ENCODE measurements at places on chromosomes 1 and 21.

DNA sequence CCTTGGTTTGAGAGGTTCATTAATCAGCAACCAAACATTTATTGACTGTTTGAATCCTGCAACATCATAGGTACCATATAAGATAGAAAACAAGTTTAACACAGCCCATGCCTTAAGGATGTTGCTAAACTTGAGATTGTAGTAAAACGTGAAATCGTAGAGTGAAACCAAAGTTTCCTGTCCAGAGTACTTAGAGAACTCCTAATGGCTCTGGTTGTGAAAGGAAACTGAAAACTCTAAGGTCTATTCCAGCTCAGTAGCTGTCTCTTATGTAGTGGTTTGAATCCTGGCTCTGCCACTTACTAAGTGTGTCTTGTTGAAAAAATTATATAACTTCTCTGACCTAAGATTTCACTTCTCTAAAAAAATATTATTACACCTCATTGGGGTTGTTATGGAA, 310.9 kb downstream of the NTNG1 start:
- DNase-seq: no peak

DNA sequence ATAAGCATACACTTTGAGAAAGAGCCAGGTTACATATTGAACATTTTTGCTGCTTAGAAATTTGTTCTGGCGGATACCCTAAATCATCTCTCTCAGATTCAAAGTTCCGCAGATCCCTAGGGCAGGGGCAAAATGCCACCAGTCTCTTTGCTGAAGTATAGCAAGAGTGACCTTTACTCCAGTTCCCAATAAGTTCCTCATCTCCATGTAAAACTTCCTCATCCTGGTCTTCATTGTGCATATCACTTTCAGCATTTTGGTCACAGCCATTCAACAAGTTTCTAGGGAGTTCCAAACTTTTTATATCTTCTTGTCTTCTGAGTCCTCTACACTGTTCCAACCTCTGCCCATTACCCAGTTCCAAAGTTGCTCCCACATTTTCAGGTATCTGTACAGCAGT, 23.3 kb upstream of the LYPD8 start:
- DNase-seq: no peak

DNA sequence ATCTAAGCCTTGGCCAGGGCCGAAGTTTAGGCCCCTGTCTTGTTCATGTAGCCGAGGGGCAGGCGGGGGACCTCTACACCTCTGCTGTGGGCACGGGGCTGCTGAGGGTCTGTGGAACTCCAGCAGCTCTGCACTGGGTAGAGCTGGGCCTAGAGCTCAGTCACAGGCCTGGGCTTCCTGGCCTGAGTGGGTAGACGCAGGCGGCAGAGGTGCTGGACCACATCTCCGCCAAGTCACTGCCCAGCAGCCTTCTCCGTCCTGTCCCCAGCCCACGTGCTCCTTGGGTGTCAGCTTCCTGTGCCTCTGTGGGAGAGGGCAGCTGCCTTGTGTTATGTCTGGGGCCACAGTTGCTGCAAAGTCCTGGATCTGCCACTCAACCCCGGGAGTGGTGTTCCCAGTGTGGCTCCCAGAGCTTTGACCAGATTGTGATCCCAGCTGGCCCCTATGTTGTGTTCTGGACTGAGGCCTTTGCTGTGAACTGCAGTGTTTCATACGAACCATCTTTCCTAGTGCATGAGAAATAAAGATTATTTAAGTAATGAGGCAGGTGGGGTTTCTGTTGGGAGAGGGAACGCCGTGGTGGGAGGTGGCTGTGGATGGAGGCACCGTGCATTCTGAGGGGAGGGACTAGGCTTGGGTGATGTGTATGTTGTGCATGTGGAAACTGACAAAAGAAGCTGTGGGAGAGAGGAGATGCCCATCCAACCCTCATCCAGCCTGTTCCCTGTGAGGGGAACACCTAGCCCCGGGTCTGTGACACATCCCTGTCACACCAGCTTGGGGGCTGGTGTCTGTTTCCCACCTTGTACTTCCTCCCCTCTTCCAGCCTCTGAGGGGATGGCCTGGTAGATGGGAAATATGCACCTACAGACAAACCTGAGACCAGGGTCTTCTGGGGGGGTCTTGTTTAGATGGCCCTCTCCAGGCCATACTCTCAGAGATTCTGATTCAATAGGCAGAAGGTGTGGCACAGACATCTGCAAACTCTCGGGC, 12.2 kb downstream of the AMPD2 start:
- no peak for DNase-seq

- DNase-seq: peak; percentile 10
Measured at GRCh38 chr1:187226396-187226795, 397.6 kb downstream of the PLA2G4A start.

DNA sequence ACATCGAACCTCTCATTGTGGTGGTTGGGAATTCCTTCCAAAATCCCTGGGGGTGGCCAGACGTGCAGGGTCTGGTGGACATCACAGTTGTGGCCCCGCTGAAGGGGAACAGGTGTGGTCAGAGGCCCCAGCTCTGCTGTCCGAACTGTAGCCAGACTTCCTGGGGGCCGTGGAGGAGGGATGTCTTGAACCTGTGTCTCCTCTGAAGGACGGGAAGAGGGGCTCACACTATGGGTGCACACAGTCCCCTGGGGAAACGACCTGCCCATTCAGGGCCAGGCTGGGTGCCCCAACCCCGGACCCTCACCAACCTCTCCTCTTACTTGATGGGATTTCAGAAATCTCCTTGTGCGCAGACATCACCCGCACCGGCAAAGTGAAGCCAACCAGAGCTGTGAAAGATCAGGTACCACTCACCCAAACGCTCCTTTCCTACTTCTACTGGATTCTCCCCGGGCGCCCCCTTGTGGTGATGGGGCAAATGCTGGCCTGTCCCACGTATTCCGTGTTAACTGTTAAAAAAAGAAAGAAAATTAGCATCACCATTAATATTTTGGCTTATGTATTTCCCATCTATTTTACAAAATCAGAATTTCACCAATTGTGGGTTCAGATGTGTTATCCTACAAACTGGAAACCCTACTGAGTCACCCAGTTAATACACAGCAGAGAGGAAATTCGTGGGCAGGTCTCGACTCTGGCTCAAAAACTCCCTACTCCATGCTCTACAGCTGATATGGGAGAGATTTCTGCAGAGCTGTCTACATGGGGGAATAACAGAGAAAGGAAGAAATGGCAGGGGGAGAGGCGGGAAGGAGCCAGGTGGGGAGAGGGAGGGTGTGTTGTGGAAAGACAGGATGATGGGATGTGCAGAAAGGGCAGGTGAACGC, 28.1 kb downstream of the PADI4 start:
- no peak for DNase-seq

DNA sequence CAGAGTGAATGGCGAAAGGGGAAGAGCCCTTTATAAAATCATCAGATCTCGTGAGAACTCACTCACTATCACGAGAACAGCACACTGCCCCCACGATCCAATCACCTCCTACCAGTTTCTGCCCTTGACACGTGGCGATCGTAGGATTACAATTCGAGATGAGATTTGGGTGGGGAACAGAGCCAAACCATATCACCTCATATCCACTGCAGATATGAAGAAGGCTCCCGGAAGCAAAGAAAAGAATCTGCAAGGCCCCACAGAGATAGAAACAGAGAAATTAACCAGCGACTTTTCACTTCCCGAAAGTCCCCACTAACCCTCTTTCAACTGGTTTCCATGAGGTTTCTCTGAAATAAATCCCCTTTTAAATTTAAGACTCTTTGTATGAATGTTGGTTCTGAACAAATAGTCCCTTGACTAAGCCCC, 86.2 kb upstream of the IRF2BP2 start:
- DNase-seq: no peak

DNA sequence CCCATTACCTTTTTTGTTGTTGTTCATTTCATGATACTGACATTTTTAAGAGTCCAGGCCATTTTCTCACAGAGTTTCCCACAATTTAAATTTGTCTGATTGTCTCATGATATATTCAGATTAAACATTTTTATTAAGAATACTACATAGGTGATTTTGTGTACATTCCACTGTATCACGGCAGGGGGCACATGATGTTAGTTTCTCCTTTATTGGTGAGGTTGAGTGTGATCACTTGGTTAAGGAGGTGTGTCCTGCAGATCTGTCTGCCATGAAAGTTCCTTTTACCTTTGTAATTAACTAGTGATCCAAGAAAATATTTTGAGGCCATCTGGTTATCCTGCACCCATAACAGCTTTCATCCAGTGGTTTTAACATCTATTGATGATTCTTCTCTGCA, 11.8 kb downstream of the RTCA start:
- DNase-seq: no peak

GRCh38 chr1:53700776-53701175, 38.2 kb downstream of the GLIS1 start:
- no peak for DNase-seq

- DNase-seq: no peak
Measured at GRCh38 chr1:201223852-201224665, 33.4 kb downstream of the IGFN1 start.

GRCh38 chr1:40939320-40940059, 40.0 kb upstream of the CTPS1 start:
- DNase-seq: no peak

DNA sequence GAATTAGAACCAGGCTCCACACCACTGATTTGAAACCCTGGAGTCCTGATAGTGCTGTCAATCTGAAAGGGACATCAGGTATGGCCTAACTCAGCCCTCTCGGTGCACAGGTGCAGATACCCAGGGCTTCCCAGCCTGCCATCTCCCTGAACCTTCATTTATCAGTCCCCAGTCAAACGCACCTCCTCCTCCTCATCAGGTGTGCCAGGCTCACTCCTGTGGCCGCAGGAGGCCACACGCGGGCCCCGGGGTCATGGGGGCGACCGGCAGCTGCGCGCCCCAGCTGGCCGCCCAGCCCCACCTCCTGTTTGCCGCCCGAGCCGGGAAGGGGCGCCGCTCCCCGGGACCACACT, 572 bp downstream of the FUCA1 start:
- DNase-seq: no peak

DNA sequence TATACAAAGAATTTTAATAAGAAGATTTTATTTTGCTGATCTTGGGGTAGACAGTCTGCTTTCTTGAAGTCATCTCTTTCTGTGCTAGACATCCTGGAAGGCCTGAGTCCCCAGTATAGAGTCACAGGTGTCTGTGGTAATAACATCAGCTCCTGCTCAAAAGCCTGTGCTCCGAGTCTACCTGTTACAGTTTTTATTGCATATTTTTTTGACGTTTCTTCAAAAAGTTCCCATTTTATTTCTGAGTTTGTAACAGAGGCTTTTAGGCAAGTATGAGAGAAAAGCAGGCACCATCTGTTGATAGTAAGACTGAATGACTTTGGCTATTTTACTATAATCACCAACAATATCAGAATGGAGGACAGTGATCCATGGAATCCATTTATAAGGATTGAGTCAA, 58.0 kb upstream of the WDR26 start:
- DNase-seq: no peak

- no peak for DNase-seq
Measured at GRCh38 chr1:37860346-37860666, 914 bp upstream of the MTF1 start.

- no peak for DNase-seq
Measured at GRCh38 chr1:115036814-115037507, 7.3 kb downstream of the TSHB start.

- DNase-seq: no peak
Measured at GRCh38 chr1:183235503-183235902, 49.4 kb downstream of the LAMC2 start.

DNA sequence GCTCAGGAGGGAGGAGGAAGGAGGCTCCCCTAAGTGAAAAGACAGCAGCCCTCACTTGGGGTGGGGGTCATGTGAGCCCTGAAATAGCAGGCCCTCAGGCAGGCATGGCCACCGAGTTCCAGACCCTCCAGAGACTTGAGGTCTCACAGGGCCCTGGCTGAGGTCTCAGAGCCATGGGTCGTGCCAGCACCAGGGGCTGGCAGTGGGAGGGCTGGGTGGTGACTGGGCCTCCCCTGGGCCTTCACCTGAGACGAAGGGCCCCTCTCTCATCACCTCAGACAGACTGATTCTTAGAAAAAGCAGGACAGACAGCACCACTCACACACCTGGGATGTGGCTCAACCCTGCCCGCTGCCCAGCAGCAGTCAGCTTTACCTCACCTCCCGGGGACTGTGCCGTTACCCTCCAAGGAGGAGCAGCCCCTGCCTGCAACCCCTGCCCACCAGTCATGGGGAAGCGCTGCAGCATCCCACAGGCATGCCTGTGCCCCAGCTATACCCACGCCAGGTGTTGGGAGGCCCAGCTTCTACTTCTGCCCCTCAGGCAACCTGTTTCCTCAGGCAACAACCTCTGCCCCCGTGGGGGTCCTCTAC, 42.6 kb upstream of the LRP8 start:
- no peak for DNase-seq

DNA sequence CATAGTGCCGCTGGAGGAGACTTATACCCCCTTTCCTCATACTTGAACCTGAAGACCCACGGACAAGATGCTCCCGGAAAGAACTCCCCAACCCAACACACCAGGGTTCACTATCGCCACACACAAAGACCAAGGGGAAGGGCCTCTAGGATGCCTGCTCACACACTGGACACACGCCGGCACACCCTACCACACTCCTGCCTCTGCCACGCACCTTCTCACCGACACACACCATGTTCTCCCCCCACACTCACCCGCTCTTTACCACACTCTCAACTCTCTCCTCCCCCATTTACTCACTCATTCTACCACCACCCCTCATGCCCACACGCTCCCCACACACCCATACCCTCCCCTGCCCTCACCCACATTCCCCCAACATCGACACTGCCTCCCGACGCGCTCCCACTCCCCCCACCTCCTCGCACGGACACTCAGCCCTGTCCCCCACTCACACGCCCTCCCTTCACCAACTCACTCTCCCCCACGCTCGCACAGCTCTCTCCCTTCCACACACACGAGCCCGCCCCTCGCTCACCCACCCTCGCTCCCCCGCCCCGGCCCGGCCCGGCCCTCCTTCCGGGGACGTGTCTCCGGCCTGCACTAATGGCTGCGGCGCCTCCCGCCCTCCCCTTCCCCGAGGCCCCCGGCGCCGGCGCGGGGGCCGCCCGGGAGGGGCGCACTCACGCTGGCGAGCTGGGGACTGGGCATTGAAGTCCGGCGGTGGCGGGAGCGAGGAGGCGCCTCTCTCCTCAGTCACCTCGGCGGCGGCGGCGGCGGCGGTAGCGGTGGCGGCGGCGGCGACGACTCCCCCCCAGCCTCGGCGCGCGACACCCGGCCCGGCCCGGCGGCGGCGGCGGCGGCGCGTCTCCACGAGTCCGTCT, 626 bp downstream of the PTP4A2 start:
- no peak for DNase-seq

DNA sequence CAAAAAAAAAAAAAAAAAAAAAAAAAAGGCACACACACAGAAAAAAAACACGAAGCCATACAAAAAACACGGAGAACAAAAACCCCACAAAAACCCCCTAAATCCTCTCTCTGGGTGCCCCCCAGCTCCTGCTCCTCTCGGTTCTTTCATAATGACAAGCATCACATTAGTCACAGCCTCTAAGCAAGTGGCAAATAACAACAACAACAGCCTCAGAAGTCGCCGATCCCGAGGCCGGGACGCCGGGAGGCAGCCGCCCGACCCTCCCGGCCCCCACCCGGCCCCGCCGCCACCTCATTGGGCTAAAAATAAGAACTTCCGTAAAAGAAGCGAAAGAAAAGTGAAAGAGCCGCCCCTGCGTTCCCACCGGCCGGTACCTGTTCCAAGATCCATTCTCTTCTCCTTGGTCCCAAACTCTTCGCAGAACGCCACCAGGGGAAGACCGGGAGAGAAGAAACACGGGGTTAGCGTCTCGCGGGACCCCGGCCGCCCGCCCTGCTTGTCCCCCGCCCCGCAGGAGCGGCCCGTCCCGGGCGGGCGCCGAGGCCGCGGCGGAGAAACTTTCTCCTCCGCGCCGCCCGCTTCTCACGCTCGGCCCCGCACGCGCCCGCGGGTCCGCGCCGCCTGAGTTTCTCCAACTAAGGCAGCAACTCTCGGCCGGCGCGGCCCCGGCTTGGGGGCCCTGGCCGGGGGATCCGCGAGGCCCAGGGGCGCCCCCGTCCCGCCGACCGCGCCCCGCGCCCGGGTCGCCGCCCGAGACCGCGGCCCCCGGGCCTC, 102.8 kb downstream of the CASZ1 start:
- DNase-seq: no peak
